Fibroblast of mammary gland (primary cell): ENCODE measurements at places on chromosomes 12 and 14.
A peak's percentile ranks its signal among the peaks of the same experiment; 100 is the strongest.

DNA sequence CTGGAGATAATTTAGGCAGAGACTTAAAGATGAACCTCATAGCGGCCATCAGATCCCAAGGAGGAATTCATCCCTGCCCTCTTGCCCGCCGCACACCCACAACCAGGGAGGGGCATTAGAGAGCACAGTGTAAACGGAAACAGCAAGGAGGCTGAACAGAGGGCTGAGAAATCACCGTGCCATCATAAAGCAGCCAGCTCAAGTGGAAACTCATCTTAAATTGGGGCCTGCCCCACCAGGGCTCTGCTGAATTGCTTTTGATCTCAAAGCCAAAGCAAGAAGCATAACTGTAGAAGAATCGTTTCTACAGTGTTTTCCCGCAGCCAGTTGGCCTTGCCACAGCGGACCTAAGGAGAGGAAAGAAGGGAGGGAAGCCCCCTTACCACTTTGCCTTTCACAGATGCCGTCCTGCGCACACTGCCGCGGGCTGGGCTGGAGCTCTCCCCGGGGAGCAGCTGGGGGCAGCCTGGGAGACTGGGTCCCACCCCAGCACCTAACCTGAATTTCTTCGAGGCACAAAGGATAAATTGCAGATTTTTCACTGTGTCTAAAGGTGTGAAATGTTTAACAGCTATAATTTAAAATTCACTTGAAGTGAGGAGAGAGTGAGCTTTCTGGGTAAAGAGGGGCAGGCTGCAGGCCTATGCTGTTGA, 51.8 kb upstream of the MMP17 start:
- DNase-seq: no peak

GRCh38 chr14:70658899-70659298, 17.2 kb downstream of the TTC9 start:
- DNase-seq: no peak

DNA sequence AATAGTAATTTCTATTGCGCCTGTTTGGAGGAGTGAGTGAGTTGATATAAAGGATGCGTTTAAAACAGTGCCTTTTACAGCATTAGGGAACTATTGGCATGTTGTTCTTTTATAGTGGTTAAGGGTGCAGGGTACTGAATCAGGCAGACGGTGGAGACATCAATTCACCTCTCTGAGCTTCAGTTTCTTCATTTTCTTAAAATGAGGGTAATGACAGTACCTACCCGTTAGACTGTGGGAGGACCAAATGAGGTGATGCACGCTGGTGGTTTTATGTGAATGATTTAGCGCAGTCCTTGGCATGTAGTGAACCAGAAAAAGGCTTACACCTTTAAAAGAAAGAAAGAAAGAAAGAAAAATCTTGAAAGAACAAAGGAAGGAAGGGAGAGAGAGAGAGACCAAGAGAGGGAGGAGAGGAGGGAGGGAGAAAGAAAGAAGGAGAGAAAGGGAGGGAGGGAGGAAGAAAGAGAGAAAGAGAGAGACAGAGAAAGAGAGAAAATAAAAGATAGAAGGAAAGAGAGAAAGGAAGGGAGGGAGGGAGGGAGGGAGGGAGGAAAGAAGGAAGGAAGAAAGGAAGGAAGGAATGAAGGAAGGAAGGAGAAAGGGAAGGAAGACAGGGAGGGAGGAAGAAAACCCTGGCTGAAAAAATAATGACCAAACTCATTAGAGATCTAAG, 22.2 kb upstream of the CCND2 start:
- DNase-seq: no peak

GRCh38 chr12:129152351-129153104, 299.2 kb downstream of the GLT1D1 start:
- no peak for DNase-seq

DNA sequence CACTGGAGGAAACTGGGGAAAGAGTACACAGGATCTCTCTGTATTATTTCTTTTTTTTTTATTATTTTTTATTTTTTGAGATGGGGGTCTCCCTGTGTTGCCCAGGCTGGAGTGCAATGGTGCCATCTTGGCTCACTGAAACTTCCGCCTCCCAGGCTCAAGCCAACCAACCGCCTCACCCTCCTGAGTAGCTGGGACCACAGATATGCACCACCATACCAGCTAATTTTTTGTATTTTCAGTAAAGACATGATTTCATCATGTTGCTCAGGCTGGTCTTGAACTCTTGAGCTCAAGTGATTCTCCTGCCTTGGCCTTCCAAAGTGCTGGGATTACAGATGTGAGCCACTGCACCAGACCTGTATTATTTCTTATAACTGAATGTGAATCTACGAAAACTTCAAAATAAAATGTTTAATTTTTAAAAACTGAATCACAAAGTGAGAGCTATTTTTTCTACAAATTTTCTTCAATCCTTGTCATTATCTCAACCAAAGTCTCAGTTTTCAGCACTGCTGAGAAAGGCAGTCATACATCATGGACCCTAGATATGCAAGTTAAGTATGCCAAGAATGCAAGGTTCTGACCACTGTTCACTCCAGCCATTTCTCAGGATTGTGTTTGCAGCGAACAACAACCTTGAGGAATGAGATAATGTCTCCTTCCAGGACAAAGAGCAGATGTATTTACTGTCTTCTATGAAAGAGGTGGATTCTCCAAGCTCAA, 2.4 kb downstream of the EAPP start:
- DNase-seq: peak; percentile 18

- no peak for DNase-seq
Observed at GRCh38 chr12:24099576-24099975, 150.1 kb upstream of the SOX5 start.

GRCh38 chr12:38886064-38886463, 19.3 kb downstream of the CPNE8 start:
- peak; percentile 91 for DNase-seq

DNA sequence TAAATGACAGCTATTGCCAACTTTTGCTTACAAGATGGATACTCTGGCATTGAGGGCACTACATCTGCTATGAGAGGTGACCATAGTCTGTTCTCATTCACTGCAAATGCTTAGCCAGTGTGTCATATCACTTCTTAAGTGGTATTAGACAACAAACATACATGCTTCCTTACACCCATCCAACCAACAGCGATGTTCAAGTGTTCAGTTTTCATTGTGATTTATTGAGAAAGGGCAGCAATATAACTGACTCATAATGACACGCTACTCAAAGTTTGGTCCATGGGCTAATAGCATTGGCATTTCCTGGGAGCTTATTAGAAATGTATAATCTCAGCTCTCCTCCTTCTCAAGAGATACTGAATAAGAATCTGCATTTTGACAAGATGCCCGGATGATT, 181.7 kb downstream of the NPAS3 start:
- DNase-seq: peak; percentile 94

DNA sequence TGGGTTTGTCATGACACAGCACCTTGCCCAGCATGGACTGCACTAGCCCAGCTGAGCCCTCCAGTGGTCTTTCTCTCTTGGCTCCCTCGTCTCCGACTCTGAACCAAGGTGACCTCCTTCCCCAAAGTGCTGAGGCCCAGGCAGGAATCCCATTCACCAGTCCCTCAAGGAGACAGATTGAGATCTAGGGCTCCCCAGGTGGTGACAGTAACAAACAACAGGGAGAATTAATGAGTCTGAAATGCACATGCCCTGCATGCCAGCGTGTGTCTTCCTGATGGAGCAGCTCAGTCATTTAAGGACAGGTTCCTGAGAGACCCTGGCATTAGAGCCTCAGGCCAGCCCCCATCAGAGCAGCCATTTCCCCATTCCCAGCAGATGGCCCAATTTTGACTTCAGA, 51.4 kb upstream of the OAS1 start:
- no peak for DNase-seq

GRCh38 chr14:56797569-56798446, 12.5 kb downstream of the OTX2 start:
- DNase-seq: no peak

DNA sequence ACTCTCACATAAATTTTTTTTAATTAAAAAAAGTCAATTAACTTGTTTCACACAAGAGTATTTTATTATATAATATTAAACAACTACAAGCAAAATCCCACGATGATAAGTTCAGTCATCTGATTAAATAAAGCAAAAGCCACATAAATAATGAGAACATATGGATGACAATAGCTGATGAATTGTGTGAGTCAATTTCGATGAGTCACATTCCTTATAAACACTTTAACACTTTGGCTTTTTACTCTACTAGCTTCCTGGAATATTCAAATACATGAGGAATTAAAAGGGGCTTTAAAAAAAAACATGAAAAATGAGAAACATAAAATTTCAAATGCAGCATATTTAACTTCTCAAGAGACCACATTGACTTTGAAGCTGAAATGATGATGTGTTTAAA, 95.3 kb downstream of the BCAT1 start:
- peak; percentile 85 for DNase-seq

GRCh38 chr12:9114946-9115345, 773 bp downstream of the A2M start:
- DNase-seq: no peak

GRCh38 chr14:83894568-83894967, 1635.4 kb upstream of the FLRT2 start:
- no peak for DNase-seq

- DNase-seq: no peak
Observed at GRCh38 chr14:103282932-103283331, 51.1 kb upstream of the EIF5 start.

GRCh38 chr12:127657036-127657435, 609.9 kb upstream of the TMEM132C start:
- DNase-seq: no peak

DNA sequence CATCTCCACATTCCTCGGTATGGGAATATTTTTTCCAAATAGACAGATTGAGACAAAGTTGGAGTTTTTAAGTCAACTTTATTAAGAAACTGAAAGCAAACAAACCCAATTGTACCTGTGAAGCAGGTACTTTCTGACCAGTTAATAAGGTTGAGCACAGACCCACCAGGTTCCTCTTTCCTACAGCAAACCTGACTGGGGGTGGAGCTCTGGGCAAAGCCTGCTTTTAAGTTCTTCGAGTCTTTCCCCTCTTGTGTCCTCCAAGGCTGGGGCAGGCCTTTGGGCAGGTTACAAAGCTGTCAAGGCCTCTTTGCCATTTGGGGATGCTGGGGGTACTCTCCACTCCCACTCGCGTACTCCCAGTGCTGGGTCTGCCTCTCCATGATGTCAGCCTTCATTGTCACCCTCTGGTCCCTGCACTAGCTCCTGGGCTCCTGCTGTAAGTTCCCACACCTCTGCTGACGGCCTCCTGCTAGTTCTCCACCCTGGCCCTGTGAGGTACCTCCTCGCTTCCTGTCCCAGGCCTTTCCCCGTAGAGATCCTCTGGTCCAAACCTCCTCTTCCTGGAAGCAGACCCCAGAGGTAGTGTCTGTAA, 3.2 kb downstream of the KCNH3 start:
- no peak for DNase-seq

DNA sequence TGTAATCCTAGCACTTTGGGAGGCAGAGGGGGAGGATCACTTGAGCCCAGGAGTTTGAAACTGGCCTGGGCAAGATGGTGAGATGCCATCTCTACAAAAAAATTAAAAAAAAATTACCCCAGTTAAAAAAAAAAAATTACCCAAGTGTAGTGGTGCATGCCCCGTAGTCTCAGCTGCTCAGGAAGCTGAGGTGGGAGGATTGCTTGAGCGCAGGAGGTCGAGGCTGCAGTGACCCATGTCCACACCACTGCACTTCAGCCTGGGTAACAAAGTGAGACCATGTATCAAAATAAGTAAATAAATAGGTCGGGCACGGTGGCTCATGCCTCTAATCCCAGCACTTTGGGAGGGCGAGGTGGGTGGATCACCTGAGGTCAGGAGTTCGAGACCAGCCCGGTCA, 128.8 kb downstream of the VRK1 start:
- no peak for DNase-seq

- peak; percentile 10 for DNase-seq
Observed at GRCh38 chr12:54571193-54572188, 17.0 kb downstream of the PPP1R1A start.

GRCh38 chr12:50112456-50113218, 601 bp downstream of the COX14 start:
- peak; percentile 45 for DNase-seq

- peak; percentile 36 for DNase-seq
Observed at GRCh38 chr12:52260361-52261207, 13.9 kb upstream of the KRT86 start.

DNA sequence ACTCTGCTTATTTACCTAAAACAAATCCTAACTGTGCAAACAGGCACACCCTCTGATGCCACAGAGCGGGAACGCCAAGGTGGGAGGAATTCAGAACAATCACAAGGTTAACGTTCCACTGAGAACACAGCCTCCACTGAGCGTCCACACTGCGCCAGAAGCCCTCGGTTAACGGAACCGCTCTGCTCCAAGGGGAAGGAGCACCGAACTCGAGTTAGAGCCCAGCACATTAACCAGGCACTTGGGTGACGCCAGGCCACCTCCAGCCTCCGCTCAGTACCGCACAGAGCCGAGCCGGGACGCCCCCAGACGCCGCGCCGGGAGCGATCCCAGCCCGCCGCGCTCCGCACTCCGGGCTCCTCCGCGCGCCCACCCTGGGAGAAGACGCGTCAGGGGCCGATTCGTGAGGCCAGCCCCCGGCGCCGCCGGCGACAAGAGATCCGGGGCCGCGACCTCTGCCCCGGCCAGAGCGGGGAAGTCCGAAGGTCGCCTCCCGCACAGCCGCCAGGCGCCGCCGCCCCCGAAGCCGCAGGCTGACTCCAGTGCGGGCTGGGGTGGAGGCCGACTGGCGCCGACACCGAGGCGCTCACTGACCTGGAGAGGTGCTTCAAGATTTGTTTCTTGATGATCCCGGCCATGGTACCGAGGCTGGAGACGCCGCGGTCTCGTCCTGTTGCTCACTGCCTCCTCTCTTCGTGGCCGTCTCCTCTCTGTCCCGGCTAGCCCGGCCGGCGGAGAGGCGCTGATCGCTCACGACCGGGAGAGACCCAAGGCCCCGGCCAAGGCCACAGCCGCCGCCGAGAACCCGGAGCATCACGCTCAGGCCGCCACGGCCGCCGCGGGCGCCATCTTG, 450 bp downstream of the BLTP3B start:
- no peak for DNase-seq

- DNase-seq: peak; percentile 25
Observed at GRCh38 chr12:51449580-51450246, 25.1 kb downstream of the SLC4A8 start.

DNA sequence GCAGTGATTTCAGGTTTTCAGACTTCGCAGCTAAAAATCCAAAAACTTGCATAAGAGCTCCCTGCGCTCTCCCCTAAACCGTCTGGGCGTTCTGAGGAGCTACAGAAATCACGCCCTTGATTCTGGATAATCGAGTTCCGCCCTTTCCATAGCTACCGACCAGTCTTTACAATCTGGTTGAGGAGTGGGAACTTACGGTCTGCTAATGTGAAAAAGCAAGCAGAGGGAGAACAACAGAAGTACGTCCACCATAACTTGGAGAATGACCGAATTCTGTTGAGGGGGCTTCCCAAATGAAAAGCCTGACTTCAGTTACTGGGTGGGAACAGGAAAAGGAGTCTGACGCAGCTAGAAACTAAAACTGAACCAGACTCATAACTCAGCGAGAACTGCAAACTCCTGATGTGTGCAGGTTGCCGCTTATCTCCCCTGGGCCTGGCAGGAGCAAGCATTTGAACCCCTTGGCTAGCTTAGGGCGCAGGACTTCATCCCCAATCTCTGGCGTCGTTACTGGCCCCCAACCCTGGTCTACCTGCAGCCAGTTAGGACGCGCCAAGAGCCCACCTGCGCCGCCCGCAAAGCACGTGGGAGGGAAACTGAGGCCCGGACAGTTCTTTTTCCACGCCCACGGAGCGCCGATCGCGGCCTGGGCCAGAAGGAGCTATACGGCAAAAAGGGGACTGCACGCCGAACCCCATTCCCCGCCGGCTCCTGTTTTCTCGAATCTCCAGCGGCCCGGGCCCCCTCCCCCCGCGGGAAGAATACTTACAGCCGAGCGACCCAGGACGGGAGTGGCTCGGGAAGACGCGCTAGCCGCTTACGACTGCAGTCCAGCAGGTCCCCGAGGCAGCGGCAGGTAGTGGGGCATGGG, 838 bp downstream of the LRIG3 start:
- DNase-seq: peak; percentile 60
